ENCODE measurements at places on chromosomes 2 and 18.

GRCh38 chr2:195683174-195683573 is 26.1 kb downstream of the SLC39A10 start:
- no peak for DNase-seq

GRCh38 chr2:177338177-177338721 is 54.3 kb upstream of the AGPS start:
- DNase-seq, result no peak

DNA sequence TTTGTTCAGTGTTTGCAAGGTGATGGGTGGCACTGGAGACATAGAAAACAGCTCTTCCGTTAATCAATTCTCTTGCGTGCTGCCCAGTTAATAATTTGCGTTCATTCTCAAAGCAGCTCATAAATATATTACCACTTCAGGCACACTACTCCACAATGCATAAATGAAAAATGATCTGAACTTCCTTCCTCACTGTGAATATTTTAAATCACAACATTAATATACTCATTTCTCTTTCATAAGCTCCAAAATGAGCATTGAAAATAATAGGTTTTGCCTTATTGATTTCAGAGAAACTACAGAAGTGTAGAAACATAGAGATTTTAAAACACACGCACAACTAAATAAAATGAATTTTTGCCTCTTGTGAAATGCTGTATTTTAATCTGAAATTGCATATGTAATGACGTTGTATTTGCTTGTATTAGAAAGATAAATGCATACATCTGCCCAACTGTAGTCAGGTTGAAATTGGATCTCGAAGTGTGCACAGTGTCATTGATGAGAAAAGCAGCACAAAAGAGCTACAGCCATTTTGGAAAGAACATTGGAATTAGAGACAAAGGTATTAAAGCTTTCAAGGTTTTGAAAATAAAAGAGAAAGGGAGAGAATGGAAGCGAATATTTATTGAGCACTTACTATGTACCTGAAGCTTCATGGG is 350.5 kb downstream of the LPIN1 start:
- no peak for DNase-seq

DNA sequence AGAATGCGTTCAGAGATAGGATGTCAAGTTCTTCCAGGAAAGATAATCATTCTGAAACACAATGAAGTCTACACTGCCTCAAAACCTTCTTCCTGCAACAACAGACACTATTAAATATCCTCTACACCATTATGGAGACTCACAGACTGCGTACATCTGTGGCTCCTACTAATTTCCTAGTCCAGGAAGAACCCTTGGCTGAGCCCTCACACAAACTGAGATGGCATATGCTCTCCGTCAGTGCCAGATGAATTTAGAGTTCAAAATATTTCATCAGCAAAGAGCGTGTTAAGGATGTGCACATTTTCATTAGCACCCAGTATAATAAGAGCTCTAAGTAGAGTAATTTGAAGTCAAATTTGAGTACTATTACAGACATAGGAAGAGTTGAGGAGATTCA is 117.2 kb downstream of the TCF4 start:
- DNase-seq, result no peak

DNA sequence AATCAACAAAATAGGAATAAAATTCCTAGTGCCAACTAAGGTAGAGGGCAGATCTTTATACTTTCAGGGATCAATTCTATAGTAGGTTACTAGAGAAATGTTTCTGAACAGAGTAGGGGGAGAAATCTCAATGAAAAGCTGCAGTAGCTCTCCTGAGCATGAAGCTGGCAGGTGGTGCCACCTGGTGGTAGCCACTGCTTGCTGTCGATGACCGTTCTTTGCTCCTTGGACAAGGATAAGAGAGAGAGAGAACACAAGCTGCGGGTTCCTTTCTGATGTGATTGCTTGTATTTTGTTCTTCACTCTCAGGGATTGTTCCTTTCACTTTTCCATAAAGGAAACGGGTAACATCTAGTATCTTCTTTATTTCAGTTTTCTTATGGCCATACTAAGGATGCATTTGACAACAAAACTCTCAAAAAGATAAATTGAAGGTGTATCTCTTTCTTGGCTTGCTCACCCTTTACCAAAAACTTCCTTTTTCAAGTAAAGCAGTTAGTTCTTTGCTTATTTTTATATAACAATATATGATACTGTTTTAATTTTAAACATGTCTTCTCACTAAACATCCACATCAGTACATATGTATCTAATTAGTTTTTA is 18.6 kb upstream of the MRPL19 start:
- DNase-seq, result peak; percentile 5

GRCh38 chr18:59079264-59079663 is 60.4 kb upstream of the SEC11C start:
- no peak for DNase-seq

- DNase-seq, result no peak
Measured at GRCh38 chr2:27762951-27763906, 8.3 kb upstream of the MRPL33 start.

- no peak for DNase-seq
Measured at GRCh38 chr2:239791526-239792404, 233.4 kb downstream of the NDUFA10 start.

- DNase-seq, result no peak
Measured at GRCh38 chr2:26674002-26674751, 18.3 kb upstream of the KCNK3 start.

DNA sequence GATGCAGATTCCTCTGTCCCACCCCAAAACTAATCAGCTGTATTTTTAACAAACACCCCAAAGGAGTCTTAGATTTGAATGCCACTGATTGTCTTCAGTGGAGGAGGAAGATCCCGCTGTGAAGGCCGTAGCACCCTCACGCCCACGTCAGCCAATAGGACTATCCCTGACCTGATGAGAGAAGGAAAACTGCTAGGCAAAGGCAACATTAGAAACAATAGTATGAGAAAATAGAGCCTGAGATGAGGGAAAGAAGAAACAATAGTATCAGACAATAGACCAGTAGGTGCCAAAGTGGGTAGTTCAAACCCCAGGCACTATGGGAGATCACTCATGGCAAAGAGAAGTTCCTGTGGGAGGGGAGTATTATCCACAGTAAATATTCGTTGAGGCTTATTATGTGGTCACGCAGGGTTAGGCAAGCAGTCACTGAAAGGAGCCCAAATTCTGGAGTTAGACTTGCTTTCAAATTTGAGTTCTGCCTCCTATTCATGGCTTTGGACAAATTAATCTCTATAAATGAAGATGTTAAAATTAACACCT is 2.8 kb downstream of the PCBP1 start:
- DNase-seq, result no peak

GRCh38 chr18:25140124-25140961 is 211.6 kb downstream of the ZNF521 start:
- no peak for DNase-seq

GRCh38 chr2:139162456-139162855 is 382.3 kb upstream of the NXPH2 start:
- no peak for DNase-seq

- no peak for DNase-seq
Measured at GRCh38 chr2:85011098-85011497, 40.1 kb downstream of the KCMF1 start.

DNA sequence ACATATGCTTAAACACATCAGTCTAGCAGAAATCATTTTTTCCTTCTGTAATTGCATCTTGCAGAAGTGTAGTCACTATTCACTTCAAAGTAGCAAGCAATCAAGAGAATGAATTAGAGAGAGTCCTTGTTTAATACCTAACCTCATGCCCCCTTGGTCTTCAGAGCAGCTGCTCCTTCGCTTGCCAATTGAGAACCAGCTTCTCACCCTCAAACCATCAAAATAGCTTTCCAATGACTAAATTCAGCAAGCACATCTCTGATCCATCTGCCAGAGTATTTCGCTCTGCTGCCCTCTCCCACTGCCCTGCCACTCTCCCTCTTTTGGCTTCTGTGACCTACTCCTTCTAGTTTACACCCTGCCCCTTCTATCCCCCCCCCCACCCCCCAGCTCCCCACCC is 120.7 kb upstream of the AGAP1 start:
- no peak for DNase-seq

GRCh38 chr2:1736045-1736444 is 8.3 kb downstream of the PXDN start:
- DNase-seq, result no peak

- DNase-seq, result no peak
Measured at GRCh38 chr2:181999911-182000310, 14.3 kb downstream of the PPP1R1C start.

GRCh38 chr2:136236019-136236418 is 118.1 kb upstream of the CXCR4 start:
- no peak for DNase-seq

GRCh38 chr2:211103989-211104388 is 547.6 kb downstream of the CPS1 start:
- no peak for DNase-seq

- DNase-seq, result no peak
Measured at GRCh38 chr2:172358691-172359556, 68.5 kb upstream of the ITGA6 start.

GRCh38 chr2:221568299-221568698 is 3.8 kb downstream of the EPHA4 start:
- no peak for DNase-seq

GRCh38 chr2:24304631-24305030 is 55.7 kb downstream of the ITSN2 start:
- no peak for DNase-seq

DNA sequence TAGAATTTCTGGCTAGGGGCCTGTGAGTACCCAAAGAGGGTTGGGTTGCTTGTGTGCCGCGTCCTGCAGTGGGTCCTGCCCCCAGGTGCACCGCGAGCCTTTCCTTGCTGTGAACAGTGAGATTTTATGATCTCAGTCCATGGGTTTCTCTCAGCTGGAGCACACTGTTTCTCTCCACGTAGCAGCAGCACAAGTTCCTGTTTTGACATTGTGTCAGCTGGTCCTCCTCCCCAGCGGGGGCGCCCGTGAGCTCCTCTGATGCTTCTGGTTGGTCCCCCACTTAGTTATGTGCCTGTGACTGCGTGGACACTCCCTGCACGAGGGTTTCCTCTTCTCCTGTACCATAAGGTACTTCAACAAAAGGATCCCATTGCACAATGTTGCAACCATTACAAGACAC is 29.8 kb downstream of the TSHZ1 start:
- no peak for DNase-seq

- DNase-seq, result no peak
Measured at GRCh38 chr2:16487686-16488085, 177.9 kb downstream of the CYRIA start.

DNA sequence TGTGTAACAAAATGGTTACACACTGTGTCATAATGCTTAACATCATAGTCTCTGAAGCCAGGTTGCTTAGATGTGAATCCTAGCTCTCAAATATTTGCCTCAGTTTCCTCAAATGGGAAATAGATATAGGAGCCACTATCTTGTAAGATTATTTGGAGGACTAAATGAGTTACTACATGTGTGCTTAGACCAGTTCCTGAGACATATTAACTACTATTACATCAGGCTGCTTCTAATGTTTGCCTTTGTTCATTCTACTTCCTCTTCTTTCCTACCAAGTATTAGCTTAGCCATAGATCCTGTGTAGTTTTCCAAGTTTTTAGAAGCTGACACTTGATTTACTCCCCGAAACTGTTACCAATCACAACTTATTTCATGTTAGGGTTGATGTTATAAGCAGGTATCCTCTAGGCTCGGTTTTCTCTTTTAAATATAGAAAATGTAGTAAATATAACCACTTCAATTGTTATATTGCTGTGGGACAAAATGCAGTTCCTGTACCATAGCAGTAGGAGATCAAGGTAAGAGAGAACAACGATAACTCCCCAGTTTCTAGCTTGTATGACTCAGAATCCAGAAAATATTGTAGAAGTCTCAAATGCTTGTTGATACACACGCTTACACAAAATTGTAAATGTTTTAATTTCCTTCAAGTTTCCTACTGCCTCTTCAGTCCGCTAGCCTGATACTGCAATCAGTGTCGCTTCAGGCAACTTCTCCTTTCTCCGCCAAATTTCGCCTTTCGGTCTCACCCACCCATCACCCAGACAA is 751 bp upstream of the DNAJC10 start:
- DNase-seq, result no peak

GRCh38 chr18:48550101-48550729 is 11.4 kb downstream of the CTIF start:
- no peak for DNase-seq

DNA sequence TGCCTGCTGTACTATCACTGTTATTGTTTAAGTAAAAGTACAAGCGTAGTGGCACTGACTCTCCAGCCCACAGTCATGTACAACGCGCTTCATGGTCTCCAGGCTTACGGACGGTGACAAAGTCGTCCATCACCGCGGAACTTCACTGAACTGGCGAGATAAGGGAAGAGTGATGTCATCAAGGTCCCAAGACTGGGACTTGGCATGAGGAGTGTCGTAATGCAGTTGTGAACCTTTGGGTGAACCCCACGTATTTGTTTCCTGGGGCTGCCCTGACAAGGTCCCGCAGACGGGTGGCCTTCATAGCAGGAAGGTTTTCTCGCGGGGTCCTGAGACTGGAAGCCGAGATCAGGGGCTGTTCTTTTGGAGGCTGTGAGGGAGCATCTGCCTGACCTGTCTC is 17.3 kb downstream of the NFATC1 start:
- no peak for DNase-seq

DNA sequence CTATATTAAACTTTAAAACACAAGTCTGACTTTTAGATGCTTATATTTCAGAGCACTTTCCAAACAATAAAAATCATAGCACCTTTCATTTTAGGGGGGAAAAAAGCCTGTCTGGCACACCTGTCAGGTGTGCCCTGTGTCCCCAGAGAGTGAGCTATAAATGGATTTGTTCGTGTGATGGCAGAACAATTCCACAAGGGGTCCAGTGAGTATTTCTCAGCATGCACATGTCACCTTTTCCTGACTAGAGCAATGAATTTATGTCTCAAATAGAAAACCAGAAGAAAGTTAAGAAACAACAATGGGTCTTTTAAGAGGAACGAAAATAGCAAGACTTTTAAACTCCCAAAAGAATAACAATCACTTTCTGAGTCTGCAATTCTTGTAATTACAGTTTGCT is 55.9 kb downstream of the ACVR1C start:
- no peak for DNase-seq

- DNase-seq, result no peak
Measured at GRCh38 chr2:30230497-30231211, 680 bp upstream of the LBH start.

GRCh38 chr2:161426922-161427663 is 11.0 kb downstream of the TBR1 start:
- DNase-seq, result no peak

DNA sequence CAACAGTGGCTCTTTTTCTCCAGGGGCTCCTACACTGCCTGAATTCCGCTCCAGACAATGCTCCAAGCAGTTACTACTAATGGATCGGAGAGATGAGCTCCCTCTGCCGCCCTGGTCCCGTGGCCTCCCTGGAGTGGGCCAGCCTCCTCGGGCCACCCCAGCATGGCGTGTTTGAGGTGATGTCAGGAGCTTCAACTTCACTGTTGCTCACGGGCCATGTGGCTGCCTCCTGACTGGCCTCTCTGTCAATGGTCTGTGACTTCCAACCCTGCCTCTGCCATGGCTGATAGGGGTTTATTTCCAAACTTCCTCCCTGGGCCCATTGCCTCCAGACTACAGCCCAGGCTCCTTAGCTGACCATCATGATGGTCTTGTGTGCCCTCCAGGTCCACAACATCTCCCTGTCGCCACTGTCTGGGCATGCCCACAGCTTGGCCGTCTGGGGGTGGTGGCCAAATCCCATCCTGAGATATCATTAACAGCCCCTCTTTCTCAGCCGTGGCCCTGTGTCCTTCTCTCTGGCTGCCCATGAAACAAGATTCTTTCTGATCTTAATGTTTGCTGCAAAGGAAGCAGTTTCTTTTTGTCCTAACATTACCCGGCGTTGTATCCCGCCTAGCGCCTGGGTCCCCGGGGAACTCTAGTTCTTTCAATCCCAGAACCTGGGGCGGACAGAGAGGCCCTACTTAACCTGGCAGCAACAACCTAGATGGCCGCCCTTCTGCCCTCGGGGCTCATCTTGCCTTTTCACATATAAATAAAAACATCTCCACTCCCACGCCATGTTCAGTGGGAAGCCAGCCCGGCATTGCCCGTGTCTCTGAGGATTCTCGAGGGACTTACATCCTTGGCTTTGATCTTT is 38.1 kb downstream of the ATOH8 start:
- DNase-seq, result no peak

Data from activated CD8-positive, alpha-beta memory T cell treated with anti-CD3 and anti-CD28 coated beads for 1 hour (primary cell).